ENCODE measurements at places on chromosomes 6 and 20.
A peak's percentile ranks its signal among the peaks of the same experiment; 100 is the strongest.

DNA sequence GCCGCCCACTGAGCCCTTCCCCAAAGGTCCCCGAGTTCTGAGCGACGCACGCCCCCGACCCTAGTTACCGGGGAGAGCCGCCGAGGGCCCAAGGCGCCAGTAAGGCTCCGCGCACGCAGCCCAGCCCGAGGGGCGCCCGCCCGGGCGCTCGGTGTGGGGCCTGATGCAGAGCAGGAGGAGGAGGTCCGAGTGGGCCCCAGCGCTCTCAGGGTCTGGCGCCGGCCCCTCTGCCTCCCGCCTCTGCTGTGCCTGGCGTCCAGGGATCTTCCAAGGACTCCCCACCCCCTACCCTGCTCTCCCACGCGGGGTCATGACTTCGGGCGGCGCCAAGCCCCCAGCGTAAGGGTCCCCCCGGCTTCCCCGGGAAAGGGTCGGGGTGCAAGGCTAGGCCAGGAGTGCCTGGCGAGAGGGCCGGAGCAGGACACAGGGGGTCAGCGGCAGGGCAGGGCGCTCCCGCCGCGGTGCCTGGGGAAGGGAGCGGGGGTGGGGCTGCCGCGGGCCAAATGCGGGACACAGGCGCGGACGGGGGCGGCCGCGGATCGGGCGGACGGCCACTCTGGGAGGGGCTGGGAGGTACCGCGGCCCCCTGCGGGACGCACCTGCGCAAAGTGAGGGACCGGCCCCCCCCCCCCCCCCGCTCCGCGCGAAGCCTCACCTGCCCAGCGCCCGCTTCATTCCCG is 637 bp downstream of the ABHD12 start:
- peak; percentile 45 for DNase-seq

DNA sequence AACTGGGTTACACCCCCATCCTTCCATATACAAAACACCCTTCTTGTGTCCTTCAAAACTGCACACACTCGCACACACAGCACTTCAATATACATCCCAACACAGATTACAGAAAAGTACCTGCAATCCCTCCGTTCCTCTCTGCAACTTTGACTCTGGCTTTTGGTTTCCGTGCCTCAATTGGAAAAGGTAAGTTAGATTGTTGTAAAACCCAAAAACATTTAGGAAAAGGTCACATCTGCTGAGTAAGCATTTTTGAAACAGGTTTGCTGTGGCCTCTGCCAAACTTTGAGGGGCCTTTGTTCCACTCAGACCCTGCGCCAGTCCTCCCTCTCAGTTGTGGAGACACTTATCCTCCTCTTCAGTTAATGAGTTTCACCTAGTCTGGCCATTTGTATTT is 4.2 kb downstream of the NKX2-4 start:
- DNase-seq: peak; percentile 40

- no peak for DNase-seq
Observed at GRCh38 chr6:144597511-144597910, 312.4 kb downstream of the UTRN start.

DNA sequence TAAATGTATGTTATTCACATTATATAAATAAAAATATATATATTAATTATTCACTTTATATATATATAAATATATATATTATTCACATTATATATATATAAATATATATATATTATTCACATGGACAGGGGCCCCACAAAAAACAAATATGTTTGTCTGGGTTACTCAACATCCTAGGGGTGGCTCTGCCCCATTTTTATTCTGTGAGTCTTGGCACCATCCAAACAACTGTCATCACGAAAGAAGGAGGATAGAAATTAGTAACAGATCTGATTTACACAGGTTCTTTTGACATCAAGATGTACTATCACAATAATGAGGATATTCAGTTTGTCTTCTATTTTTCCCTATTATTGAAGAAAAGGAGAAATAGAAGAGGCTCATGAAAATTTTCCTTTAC is 187.3 kb downstream of the GPX5 start:
- no peak for DNase-seq

DNA sequence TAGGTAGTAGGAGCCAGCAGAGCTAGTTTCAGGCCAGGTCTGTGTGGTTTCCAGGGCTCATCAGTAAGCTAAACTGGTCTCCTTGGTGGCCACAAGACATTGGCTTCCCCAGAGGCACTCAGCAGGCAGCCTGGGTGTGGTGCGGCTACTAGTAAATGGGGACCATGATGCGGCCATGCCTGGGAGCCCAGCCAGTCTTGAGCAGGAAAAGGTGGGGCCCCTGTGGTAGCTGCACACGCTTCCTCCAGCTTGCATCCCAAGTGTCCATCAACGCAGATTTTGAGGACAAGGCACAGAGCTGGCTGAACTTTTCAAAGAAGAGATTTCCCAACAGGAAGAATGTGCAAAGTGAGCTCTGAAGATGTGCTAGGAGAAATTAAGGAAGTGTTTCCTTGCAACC is 107.4 kb upstream of the NAA20 start:
- DNase-seq: no peak

DNA sequence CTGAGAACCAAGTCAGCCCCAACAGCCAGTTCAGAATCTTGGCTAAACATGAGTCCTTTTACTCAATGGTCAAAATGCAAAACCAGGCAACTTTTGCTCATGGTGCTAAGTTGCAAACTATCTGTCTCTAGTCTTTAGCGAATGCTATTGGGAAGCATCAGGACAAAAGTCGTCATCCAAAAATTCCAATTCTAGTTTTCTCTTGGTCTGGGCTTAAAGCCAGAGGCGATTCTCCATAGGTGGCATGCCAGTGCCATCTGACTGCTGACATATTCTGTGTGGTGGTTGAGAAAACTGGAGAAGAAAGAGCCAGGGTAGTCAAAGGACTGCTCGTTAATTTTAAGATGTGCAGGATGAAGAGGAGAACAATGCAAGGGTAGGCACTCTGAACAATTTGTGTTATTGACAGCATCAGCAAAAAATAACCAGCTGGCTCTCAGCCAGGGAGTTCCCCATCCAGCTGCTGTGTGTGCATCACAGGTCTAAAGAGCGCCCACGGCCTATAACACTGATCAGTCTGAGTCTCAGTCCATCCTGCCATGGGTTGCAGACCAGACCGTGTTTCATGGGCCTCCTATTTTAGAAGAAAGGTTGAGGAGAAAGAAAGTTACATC is 313.6 kb downstream of the ALDH8A1 start:
- DNase-seq: no peak

- no peak for DNase-seq
Observed at GRCh38 chr6:39425346-39426072, 103.0 kb upstream of the KCNK16 start.

GRCh38 chr6:130680116-130680515 is 147.1 kb upstream of the SMLR1 start:
- no peak for DNase-seq

GRCh38 chr6:131597446-131597845 is 24.4 kb downstream of the ARG1 start:
- DNase-seq: no peak

DNA sequence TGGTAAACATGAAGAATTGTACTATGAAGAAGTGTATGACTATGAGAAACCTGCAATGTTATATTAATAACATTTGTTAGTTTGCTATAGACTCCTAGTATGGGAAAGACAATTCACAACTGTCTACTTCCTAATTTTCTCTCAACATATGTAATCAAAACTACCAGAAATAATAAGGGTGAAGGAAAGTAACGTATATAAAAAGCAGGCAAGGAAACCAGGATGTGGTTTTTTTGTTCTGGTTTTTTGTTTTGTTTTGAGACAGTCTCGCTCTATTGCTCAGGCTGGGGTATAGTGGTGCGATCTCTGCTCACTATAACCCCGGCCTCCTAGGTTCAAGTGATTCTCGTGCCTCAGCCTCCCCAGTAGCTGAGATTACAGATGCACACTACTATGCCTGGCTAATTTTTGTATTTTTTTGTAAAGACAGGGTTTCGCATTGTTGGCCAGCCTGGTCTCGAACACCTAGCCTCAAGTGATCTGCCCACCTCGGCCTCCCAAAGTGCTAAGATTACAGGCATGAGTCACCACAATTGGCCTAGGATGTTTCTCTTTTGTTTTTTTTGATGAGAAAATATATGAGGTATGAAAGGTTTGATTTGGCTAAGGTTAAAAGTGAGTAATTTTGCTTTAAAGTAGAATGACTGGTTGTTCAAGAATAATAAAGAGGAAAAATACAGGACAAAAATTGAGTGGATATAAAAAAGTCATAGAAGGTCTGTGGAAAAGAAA is 83.1 kb downstream of the PTCHD4 start:
- DNase-seq: no peak

GRCh38 chr6:14001329-14002012 is 76.7 kb downstream of the RNF182 start:
- DNase-seq: no peak

DNA sequence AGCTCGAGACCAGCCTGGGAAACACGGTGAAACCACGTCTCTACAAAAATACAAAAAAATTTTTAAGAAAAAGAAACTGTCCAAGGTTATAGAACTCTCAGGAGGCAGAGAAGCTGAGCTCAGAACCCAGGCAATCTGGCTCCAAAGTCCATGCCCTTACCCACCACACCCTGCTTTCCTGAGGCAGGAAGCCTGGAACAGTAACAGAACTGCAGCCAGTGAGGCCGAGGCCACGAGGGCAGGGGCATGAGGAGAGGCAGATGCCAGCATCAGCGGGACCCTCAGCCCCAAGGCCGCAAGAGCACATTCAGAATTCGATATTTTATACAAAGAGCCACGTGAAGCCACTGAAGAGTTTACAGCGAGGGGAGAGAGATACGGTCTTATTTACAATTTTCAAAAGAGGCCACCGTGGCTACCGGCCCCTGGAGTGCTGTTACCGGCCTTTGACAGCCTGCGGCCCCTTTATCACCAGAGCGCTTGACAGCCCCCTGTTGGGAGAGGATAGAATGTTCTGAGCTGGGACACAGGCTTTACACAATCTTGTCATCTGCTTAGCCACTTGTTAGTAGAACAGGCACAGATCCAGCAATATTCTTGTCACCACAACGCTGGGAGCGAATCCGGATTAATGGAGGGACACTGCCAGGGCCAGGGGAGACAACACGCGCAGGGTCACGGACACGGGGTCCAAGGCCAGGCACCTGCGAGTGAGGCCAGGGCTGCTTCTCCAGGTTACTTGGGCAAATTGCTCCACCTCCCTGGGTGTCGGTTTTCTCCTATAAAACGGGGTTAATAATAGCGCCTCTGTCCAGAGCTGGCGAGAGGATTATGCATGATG is 5.6 kb downstream of the SPATA2 start:
- DNase-seq: no peak

DNA sequence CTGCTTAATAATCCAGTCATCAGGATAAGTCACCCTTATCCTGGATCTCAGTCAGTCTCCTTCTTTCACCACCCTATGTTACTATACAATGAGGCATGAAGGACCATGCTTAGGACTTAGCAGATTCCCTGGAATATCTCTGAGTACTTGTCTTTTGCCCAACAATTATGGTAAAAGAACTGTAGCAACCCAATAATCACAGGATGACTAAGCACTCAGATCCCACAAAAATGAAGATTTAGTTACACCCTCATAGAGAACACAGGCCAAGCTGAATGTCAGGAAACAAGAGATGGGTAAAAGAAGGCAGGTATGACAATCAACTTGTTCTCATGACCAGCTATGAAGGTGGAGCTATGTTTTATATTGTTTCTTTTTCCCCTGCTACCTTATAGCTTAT is 91.4 kb downstream of the EDN1 start:
- no peak for DNase-seq

DNA sequence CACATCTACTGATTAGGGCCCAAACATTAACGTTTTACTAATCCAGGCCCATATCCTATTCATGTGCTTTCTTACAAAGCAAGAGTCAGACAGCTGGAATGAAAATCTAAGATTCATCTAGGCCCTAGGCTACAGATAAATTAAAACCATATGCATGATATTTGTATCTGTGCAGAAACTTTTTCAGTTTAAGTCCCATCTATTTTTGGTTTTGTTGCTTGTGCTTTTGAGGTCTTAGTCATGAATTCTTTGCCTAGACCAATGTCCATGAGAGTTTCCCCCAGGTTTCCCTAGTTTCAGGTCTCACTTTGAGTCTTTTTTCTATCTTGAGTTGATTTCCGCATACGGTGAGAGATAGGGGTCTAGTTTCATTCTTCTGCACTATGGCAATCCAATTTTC is 20.2 kb downstream of the ADNP start:
- no peak for DNase-seq

DNA sequence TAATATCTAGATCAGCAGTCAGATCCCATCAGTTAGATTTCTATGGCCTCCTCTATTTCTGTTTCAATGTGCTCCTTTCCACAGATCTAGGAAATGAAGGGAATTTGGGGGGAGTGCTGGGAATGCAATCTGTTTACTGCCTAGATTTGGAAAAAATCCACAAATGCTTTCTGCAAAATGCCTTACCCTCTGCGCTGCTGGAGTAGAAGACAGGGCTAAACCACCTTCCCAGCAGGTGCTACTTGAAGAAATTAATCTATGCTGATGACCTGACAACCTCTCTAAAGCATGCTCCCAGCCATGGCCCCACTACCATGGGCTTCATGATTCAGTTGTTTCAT is 46.2 kb downstream of the LY86 start:
- DNase-seq: no peak

GRCh38 chr20:57582432-57583288 is 21.8 kb downstream of the PCK1 start:
- no peak for DNase-seq

GRCh38 chr6:34540841-34541240 is 15.3 kb downstream of the SPDEF start:
- DNase-seq: no peak

DNA sequence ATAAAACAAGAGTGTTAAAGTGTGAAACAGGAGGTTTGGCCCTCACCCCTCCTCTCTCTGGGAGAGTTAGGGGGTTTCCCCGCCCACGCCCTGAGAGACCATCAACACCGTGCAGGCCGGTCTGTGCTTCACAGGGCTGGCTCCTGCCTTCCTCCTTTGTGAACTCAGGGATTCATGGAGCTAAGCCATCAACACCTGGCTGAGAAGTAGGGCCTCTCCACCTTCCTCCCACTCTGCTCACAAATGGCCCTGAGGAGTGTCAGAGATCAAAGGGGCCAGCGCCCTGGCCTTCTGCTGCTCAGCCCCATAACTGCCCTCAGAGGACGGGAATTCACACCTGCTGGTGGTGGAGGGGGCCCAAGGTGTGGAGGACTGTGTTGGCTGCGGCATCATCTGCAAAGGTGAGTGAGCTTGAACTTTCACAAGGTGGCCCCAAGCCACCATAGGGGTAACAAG is 88.6 kb downstream of the PSMB1 start:
- no peak for DNase-seq

GRCh38 chr20:37726971-37727956 is 33.4 kb downstream of the CTNNBL1 start:
- DNase-seq: no peak

DNA sequence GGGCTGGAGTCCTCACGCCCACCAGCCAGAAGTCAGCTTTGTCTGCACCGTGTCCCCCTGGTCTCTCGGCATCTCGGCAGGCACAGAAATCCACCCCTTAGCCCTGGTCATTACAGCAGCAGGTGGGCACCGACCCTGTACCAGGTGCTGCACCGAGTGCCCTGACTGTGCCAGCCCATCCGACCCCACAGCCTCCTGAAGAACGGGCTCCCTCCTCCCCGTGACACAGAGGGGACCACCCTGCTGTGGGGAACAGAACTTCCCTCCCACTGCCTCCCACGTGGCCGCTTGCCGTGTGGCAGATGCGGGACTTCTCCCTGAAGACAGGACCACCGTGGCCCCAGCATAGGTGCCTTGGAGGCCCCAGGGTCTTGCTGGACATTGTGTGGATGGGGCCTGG is 161.2 kb downstream of the TAF4 start:
- no peak for DNase-seq

Measured in NCI-H1092 treated with DMSO at 0.1 percent for 48 hours (cell line).